ENCODE measurements at places on chromosomes 2 and 18. TPM values are rescaled to one million over a fixed set of nuclear protein-coding genes. Genes with fewer than 3 reads are reported as not detected.

GRCh38 chr2:175435012-175435411, 253.5 kb upstream of the ATP5MC3 start:
- DNase-seq: no peak

GAL3ST2 gene
- total RNA-seq: 0.44 TPM

IL1B gene
- total RNA-seq: not detected

- no peak for DNase-seq
These were observed 24.8 kb downstream of the TNS1 start for GRCh38 chr2:217977840-217978535.

KCNS3 gene
- 5.2 TPM for total RNA-seq

ECEL1 gene
- total RNA-seq: not detected

POTEI gene
- 1.2 TPM for total RNA-seq

FAM161A gene
- total RNA-seq: 7.3 TPM

IL37 gene
- not detected for total RNA-seq

DNA sequence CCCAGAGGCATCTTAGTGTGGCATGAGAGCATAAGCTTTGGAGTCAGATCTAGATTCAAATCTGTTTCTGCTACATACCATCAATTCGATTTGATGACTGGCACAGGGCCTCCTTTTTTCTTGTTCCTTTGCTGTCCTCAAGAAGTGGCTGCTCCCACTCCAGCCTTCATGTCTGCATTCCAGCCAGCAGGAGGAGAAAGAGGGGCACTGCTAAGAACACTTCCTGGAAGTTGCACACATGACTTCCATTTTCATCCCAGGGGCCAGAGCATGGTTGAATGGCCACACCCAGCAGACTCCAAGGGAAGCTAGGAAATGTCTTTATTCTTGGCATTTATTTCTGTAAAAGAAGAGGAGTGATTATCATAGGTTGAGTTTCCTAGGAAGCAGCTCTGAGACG, 50.4 kb downstream of the EML6 start:
- peak; percentile 44 for DNase-seq
